Aortic smooth muscle cell (primary cell): ENCODE measurements at places on chromosomes 1 and 21. TPM values are rescaled to one million over a fixed set of nuclear protein-coding genes. Genes with fewer than 3 reads are reported as not detected.

Gene RIIAD1
- 1.1 TPM in 1 of 2 replicates, not detected in the other for total RNA-seq

Gene F13B
- total RNA-seq, result not detected in 2 replicates

Gene GSTM4
- 12.8 and 18.8 TPM in 2 replicates for total RNA-seq

Gene DDX59
- total RNA-seq, result 18.0 and 20.0 TPM in 2 replicates

Gene CRYAA
- total RNA-seq, result not detected in 2 replicates

Gene GJA4
- total RNA-seq, result 1.1 and 1.6 TPM in 2 replicates

Gene HHIPL2
- 0.19 and 0.53 TPM in 2 replicates for total RNA-seq

Gene FASLG
- not detected in 2 replicates for total RNA-seq

Gene ZBED6
- 7.7 and 8.3 TPM in 2 replicates for total RNA-seq

Gene EEIG2
- 17.3 and 21.4 TPM in 2 replicates for total RNA-seq

Gene KIF17
- 0.13 and 0.19 TPM in 2 replicates for total RNA-seq

Gene KLHDC7A
- total RNA-seq, result not detected in 2 replicates

Gene GBP1
- total RNA-seq, result 11.6 and 12.4 TPM in 2 replicates

Gene SH3BGR
- total RNA-seq, result 5.7 and 10.5 TPM in 2 replicates

Gene PUSL1
- 11.4 and 16.8 TPM in 2 replicates for total RNA-seq

Gene TXLNA
- 87.7 and 107 TPM in 2 replicates for total RNA-seq

Gene SLAMF9
- 0.44 and 1.2 TPM in 2 replicates for total RNA-seq

Gene TAGLN2
- 412 and 468 TPM in 2 replicates for total RNA-seq

Gene SAMD13
- 0.92 and 1.1 TPM in 2 replicates for total RNA-seq
